ENCODE measurements at places on chromosomes 16 and 17.

GRCh38 chr16:63703612-63704011 is 1418.3 kb downstream of the CDH11 start:
- no peak for DNase-seq

GRCh38 chr16:75483222-75483621 is 12.0 kb downstream of the CHST6 start:
- DNase-seq: no peak

DNA sequence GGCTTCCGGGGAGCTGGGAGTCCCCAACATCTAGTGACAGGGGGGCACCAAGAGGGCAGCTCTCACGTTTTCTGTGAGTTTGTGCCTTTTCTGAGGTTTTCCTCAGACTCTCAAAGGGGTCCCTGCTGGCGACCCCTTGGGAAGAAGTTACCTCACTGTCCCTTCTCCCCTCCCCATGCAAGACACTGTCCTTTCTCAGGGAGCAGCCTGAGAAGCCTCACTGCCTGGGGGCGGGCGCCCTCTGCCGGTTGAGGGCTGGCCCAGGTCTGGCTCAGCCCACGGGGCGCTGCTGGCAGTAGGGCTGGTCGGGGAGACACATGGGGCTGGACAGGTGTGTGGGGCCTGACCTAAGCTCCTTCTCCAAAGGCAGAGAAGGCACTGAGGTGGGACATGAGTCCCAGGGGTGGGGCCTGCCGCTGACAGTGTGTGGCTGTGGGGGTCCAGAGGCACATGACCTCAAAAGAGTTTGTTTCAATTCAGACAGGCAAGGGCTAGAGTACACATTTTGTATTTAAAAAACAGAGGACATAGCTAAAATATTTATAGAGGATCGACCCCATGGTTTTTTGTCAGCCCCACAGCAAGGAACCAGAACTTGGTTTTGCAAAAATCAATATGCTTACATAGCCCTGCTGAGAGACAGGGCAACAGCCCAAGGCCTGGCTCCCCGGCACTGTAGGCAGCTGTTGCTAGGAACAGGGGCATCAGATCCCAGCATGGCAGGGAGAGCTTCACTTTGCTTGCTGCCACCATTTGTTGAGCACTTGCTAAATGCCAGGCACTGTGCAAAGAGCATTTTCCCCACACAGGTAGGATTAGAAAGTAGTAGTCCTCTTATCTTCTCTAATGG is 18.5 kb upstream of the ALDH3A1 start:
- no peak for DNase-seq

- no peak for DNase-seq
Observed at GRCh38 chr17:78623541-78623940, 46.3 kb upstream of the DNAH17 start.

DNA sequence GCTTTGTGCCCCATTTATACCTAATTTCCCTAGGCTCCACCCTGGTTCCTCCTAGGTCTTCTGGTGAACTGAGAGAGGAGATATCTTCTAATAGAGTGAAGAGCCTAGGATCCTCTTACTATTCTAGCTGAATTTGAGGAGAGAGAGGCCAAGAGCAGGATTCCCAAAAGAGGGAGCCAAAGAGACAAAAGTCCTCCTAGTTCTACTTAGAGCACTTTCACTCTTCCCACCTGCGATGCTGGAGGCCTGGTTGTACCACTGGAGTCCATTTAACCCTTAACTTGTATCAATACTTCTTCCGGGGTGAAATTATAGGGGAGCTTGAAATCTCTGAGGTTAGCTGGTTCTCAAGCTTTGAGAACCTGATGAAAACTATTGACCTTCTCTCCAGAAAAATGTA is 3.4 kb upstream of the SSH2 start:
- no peak for DNase-seq

- DNase-seq: no peak
Observed at GRCh38 chr17:80969674-80970043, 22.0 kb upstream of the CHMP6 start.

DNA sequence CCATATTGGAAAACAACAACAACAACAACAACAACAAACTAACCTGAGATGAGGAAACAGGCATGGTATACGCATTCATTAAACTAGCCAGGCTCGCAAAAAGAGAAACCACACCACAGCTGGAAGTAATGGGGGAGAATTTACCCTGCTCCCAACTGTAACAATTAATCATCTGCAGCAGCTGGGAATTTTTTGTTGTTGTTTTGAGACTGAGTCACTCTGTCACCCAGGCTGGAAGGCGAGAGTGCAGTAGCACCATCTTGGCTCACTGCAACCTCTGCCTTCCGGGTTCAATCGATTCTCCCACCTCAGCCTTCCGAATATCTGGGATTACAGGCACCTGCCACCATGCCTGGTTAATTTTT is 16.3 kb downstream of the PRPSAP1 start:
- DNase-seq: no peak

DNA sequence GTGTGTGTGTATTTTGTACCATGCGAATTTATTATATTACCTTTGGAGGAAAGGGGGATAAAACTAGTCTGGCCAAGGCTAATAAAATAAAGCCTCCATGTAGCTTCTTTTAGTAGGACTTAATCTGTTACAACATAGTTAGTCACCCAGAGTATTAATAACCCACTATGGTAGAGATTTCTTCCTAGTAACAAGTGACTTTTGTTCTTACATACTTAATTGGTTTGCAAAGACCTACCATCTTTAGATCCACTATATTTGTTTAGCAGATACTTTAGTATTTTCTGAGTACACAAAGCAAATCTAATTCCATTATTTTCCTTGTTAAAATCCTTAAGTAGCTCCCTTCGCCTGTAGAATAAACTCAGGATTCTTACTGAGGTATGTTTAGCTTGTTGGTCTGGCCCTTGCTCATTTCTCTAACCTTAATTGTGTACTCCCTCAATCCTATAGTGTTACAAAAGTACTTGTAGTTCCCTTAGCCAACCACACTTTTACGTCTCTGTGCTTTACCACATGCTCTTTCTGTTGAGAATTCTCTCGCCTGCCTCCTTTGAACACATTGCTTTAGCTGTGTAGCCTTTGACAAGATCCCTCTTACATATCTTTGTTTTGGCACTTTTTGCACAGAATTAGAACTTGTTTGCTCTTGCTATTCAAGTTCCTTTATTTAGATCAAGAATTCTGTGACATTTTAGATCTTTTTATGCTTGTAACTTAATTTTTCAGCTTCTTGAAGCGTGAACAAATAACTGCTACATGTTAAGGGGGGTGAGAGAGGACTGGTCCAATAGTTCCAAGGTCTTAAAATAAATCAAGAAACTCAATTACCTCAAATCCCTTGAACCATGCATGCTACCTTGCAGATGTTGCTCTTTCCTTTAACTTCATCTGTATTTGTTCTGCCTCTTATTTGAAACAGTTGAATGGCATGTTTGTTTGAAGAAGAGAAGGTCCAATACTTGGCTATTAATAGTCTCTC is 23.8 kb downstream of the CLTC start:
- no peak for DNase-seq

- DNase-seq: no peak
Observed at GRCh38 chr17:49565948-49566491, 9.7 kb upstream of the NXPH3 start.

- DNase-seq: no peak
Observed at GRCh38 chr16:58970775-58971174, 236.7 kb upstream of the GOT2 start.

DNA sequence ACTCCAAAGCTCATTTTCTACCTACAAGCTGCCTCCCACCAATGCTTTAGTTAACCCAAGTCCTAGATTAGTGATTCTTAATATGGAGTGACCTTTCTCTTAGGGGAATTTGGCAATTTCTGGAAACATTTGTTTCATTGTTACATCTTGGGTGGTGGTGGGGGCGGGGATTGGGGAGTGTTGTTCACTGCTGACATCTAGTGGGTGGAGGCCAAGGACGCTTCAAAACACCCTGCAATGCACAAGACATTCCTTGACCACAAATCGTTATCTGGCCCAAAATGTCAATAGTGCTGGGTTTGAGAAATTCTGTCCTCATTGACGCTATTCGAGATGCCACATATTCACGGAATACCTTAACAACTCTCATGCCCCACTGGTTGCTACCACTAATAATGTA is 282.9 kb downstream of the RBFOX1 start:
- DNase-seq: no peak

Data from cortex of kidney (tissue), 1 donor.